Effector CD4-positive, alpha-beta T cell (primary cell): ENCODE measurements at places on chromosomes 3 and 15.

GRCh38 chr3:183306798-183307671 is 54.0 kb downstream of the B3GNT5 start:
- DNase-seq: no peak

DNA sequence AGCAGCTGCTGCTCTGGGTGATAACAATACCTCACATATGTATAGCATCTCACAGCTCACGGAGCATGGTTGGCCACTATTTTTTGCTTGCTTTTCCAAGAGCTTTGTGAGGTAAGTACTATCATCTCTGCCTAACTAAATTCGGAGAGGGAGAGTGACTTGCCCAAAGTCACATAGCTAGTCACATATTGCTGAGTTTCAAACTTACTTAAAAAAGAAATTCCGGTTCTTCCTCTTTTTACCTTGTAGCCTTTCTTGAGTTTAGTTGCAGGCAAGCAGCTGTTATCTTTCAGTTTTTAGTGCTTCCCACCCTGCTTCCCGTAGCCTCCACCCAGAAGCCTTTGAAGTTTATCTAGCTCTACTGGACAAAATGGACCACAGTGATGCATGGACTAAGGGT is 309.2 kb downstream of the PDCD6IP start:
- DNase-seq: no peak

DNA sequence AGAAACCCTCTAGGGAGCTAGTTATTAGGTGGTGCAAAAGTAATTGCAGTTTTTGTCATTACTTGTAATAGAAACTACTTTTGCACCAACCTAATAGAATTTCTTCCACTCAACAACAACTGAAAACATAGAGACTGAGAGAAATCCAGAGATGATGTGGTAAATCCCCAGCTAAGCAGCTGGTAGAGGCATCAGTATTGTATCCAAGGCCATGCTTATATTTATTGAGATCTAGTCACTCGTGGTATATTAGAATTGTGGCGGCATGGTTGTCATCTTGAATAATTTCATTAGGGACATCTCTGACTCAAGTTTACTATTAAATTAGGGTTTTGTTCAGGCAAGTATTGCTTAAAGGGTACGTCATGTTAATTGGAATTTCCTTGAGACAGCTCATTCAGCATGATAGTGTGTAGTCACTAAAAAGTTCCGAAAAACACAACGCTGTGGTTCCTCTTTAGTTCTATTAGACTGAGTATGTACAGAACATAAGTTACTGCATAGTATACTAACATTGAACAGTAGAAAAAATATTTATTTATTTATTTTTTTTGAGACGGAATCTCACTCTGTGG is 35.3 kb downstream of the PAK2 start:
- DNase-seq: no peak

- no peak for DNase-seq
Observed at GRCh38 chr15:85805420-85805819, 10.7 kb upstream of the KLHL25 start.

- DNase-seq: no peak
Observed at GRCh38 chr3:30181581-30181980, 424.8 kb upstream of the TGFBR2 start.

- no peak for DNase-seq
Observed at GRCh38 chr3:21705769-21706168, 45.2 kb downstream of the ZNF385D start.

DNA sequence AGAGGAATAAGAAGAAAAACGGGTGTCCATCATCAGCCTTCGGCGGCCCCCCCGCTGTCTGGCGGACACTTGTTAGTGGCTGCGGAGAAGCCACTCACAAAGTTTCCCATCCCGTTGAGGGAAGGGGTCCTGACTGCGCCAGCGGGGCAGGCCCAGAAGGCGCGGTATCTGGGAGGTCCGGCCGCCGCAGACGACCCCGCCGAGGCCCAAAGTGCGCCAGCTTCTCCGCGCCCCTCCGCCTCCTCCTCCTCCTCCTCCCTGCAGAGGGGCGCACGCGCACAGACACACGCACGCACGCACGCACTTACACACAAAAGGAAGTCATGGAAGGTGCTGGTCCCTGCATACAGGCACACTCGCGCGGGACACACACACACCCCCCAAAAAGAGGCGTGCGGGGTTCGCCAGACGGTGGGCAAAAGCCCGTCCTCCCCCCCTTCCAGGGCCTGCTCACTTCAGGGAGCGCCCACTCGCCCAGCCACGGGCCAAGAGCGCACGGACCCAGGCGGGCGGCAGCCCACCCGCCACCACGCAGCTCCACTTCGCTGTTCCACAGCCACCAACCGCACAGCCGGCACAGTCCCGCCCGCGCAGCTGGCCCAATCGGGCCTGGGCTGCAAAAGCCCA is 18.0 kb downstream of the ZNF148 start:
- peak; percentile 51 for DNase-seq

DNA sequence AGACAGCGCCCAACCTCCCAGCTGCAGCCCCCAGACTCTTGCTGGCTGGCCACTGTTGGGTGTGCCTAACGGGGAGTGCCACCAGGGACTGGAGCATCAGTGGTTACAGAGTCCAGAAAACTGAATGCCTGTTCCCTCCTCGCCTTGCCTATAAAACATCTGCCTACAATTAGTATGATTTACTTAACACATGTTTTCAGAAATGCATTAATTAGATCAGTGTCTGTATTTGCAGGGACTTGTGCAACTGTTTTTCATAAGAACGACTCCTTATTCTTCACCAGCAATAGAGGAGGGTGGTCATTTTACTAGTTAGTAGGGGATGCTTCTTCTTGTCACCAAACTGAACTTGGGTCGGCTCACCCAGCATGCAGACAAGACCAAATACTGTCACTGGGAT is 248.7 kb downstream of the GABRG3 start:
- DNase-seq: no peak

- DNase-seq: no peak
Observed at GRCh38 chr15:93880358-93880757, 351.0 kb upstream of the MCTP2 start.

- no peak for DNase-seq
Observed at GRCh38 chr3:18217507-18218174, 207.5 kb downstream of the SATB1 start.

DNA sequence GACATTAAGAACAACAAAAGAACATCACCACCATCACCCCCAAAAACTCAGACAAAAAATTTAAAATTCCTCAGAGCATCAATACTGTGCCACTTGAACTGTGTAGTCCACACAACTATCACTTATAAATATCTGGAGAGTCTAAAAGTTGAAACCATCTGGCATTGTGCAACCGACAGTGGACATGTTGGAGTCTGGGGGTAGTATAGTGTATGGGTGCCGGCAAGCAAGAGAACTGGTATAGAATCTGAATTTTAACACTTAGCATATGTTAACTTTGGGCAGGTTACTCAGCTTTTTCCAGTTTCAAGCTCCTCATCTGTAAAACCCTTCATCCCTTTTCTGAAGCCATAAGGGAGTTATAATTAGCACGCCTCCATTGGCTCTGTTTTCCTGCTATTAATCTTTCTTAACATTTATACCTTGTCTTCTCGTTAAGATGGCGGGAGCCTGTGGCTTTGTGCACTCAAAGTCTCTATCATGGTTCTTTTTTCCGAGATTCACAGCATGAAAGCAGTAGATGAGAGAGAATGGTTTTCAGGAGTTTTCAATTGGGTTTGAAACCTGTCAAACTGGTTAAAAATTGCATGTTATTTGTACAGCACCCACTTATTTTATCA is 255.7 kb upstream of the TBL1XR1 start:
- no peak for DNase-seq
